Spleen (tissue), 13 donors: ENCODE measurements at places on chromosomes 5 and 9. TPM values are rescaled to one million over a fixed set of nuclear protein-coding genes. Genes with fewer than 3 reads are reported as not detected.

- H3K36me3 ChIP-seq: no peaks in the 10 kb centered on the region
- no peak overlapping the region for H3K4me3 ChIP-seq
- DNase-seq: no peak
- H3K27ac ChIP-seq: no peak overlapping the region
- H3K27me3 ChIP-seq: no peaks in the 10 kb centered on the region
Measured at GRCh38 chr5:153147891-153148623, 342.4 kb upstream of the GRIA1 start.

GRCh38 chr5:57441557-57441956, 41.1 kb downstream of the ACTBL2 start:
- no peaks in the 10 kb centered on the region for H3K36me3 ChIP-seq
- H3K27me3 ChIP-seq: no peaks in the 10 kb centered on the region
- H3K4me1 ChIP-seq: no peaks in the 10 kb centered on the region
- H3K4me3 ChIP-seq: no peak overlapping the region
- no peak for DNase-seq
- no peak overlapping the region for H3K27ac ChIP-seq

- H3K4me1 ChIP-seq: no peaks in the 10 kb centered on the region
- no peak overlapping the region for H3K4me3 ChIP-seq
- H3K27me3 ChIP-seq: no peaks in the 10 kb centered on the region
- DNase-seq: no peak
- H3K36me3 ChIP-seq: no peaks in the 10 kb centered on the region
Measured at GRCh38 chr9:78089111-78089510, 57.5 kb upstream of the GNAQ start.

- H3K4me3 ChIP-seq: no peak overlapping the region
- no peak for DNase-seq
- H3K27me3 ChIP-seq: no peaks in the 10 kb centered on the region
- H3K36me3 ChIP-seq: no peaks in the 10 kb centered on the region
Measured at GRCh38 chr5:167128581-167128980, 1162.9 kb upstream of the WWC1 start.

DNA sequence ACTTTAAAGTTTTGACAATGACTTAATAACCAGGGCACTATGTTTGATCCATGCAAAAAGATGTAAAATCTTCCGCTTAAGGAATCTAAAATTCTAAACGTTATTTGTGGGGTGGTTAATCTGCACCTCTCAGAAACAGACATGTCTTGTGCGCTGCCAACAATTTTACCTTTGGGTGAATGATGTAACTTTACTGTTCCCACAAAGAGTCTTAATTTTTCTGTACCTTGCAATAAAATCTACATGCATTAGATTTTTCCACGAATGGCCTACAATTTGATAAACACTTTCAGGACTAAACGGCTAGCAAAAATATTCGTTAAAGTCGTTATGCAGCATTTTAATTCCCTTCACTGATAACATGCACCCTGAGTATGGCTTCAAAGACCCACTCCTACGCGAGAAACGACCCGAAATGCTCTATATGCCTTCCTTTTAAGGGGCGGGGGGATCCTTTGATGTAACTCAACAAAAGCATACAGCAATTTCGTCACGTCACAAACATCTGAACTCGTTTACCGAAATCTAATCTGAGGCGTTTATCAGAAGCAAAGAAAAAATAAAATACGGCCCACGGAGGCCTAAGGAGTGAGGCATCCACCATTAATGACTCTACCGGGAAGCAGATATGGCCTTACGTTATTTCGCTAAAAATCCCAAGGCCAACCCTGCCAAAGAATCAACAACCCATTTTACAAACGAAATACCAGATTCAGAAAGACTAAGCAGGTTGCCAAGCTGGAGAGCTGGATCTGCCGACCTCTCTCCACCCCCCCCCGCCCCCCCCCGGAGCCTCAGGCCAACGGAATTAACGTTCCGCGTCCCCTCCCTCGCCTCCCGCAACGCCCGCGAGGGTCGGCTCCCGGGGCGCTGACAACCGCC, 621 bp downstream of the AK6 start:
- H3K27ac ChIP-seq: peak overlapping the region; percentile 100
- peak overlapping the region; percentile 96 for H3K4me3 ChIP-seq
- H3K36me3 ChIP-seq: peaks cover 28% of the 10 kb centered on the region
- H3K27me3 ChIP-seq: no peaks in the 10 kb centered on the region

DNA sequence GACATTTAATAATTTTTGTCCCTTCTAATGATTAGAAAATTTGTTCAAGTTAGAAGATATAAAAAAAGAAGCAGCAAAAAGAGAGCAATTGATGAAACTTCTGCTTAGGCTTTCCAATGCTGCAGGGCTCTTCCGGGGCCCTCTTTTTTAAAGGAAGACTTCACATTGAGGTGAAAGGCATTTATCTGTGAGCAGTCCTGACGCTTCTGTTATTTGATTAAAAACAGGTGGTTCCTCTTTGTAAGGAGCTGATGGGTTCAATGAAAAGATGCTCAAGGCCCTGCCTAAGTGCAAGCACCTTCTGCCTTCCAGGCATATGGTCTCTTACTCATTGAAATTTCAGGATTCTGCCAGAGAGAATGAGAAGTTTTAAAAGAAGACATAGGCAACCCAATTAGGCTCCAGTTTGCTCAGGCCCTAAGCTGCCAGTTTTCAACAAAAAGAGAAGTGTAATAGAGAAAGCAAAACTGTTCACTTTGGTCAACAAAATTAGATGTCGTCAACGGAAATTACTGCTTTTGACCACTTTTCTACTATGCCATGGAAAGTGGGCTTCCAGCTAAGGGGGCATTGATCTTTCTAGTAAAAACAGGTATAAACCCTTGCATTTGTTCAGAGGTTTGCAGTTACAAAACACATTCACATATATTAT, 100.2 kb downstream of the INSYN2B start:
- no peak overlapping the region for H3K4me3 ChIP-seq
- peaks cover 5% of the 10 kb centered on the region for H3K36me3 ChIP-seq
- H3K4me1 ChIP-seq: no peaks in the 10 kb centered on the region
- H3K27me3 ChIP-seq: no peaks in the 10 kb centered on the region
- DNase-seq: no peak

GRCh38 chr5:15914638-15915037, 265.0 kb downstream of the MARCHF11 start:
- DNase-seq: no peak
- no peak overlapping the region for H3K27ac ChIP-seq
- H3K27me3 ChIP-seq: no peaks in the 10 kb centered on the region
- no peak overlapping the region for H3K4me3 ChIP-seq
- H3K4me1 ChIP-seq: no peaks in the 10 kb centered on the region
- no peaks in the 10 kb centered on the region for H3K36me3 ChIP-seq

GRCh38 chr5:155260798-155261197, 247.2 kb downstream of the KIF4B start:
- H3K4me1 ChIP-seq: no peaks in the 10 kb centered on the region
- H3K36me3 ChIP-seq: no peaks in the 10 kb centered on the region
- H3K4me3 ChIP-seq: no peak overlapping the region
- no peak overlapping the region for H3K27ac ChIP-seq
- H3K27me3 ChIP-seq: peaks cover 5% of the 10 kb centered on the region
- no peak for DNase-seq

DNA sequence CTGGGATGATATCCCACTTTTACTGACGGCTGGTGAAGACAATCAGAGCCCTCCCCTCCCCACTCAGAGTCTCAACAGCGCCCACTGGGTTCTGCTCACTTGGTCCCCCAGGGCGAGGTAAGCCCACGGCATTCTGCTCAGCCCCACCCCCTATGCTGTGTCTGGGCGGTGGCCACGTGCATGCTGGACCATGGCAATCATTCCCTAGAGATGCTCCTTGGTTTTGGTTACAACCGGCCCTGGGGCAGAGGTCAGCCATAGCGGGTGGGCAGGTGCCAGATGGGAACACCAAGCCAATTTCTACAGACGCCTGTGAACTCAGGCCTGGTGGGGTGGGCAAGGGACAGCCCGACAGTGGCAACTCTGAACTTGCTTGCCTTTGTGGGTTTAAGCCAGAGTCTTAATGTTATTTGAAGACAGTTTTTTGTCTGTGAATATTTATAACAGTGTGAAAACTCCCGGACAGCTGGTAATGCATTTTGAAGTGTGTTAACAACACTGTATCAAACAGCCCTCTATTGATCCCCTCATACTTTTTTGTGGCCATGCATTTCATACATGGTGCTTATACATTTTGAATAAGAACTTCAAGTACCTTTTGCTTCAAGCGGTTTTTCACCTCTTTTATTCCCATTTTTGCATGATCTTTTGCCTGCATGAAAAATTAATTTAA, 94.2 kb downstream of the CRB2 start:
- no peaks in the 10 kb centered on the region for H3K4me1 ChIP-seq
- peak; percentile 38 for DNase-seq

- no peak overlapping the region for H3K4me3 ChIP-seq
- H3K27ac ChIP-seq: no peak overlapping the region
- no peaks in the 10 kb centered on the region for H3K4me1 ChIP-seq
- H3K27me3 ChIP-seq: no peaks in the 10 kb centered on the region
- H3K36me3 ChIP-seq: no peaks in the 10 kb centered on the region
Measured at GRCh38 chr9:33426843-33427293, 20.5 kb downstream of the AQP3 start.

DNA sequence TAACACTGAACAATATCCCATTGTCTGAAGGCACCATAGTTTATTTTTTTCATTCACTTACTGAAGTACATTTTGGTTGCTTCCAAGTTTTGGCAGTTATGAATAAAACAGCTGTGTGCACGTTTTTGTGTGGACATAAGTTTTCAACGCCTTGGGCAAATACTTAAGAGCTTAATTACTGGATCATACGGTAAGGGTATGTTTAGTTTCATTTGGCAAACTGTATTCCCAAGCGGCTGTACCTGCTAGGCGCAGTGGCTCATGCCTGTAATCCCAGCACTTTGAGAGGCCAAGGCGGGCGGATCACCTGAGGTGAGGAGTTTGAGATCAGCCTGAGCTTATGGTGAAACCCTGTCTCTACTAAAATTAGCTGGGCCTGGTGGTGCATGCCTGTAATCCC, 63.7 kb upstream of the FAM120A start:
- H3K27ac ChIP-seq: no peak overlapping the region
- DNase-seq: no peak
- no peaks in the 10 kb centered on the region for H3K36me3 ChIP-seq
- no peak overlapping the region for H3K4me3 ChIP-seq
- H3K27me3 ChIP-seq: no peaks in the 10 kb centered on the region

GRCh38 chr9:9478741-9479140, 1134.1 kb downstream of the PTPRD start:
- H3K4me1 ChIP-seq: no peaks in the 10 kb centered on the region
- DNase-seq: no peak
- H3K36me3 ChIP-seq: no peaks in the 10 kb centered on the region
- no peaks in the 10 kb centered on the region for H3K27me3 ChIP-seq

DNA sequence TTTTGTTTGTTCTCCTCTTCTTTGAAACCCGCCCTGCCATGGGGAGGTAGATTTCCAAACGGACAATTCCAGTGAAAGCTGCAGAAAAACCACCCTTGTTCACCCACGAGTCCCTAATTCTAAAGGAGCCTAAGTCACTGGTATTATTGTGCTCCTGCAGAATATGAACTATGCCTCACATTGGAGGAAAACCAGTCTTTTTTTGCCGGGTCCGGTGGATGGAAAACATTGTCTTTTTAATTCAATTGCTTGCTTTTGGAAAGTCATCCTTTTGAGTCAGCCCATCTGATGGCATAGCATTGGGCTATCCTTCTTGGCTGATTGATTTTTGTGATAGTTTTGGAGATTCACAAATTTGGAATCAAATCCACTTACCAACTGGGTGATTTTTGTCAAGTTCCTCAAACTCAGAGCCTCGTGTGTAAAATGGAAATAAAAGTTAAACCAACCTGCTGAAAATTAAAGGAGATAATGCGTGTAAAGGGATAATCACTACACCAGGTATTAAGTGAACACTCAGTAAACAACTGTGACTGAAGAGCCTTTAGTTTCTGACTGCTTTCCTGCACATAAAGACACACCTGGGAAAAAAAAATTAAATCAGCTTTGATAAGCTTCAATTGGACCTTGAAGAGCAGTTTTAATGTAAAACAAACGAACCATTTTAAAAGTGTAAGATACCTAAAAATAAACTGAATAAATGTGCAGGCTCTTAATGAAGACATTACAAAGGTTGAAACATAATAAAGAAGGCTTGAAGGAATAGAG, 780 bp upstream of the CCNJL start:
- H3K27me3 ChIP-seq: peaks cover 39% of the 10 kb centered on the region
- H3K4me3 ChIP-seq: peak overlapping the region; percentile 71
- H3K36me3 ChIP-seq: no peaks in the 10 kb centered on the region
- H3K27ac ChIP-seq: peak overlapping the region; percentile 85
- DNase-seq: no peak

- H3K27ac ChIP-seq: no peak overlapping the region
- H3K4me3 ChIP-seq: no peak overlapping the region
- H3K27me3 ChIP-seq: no peaks in the 10 kb centered on the region
- no peaks in the 10 kb centered on the region for H3K4me1 ChIP-seq
- DNase-seq: no peak
Measured at GRCh38 chr5:123756318-123756665, 244.3 kb downstream of the CSNK1G3 start.

The NTMT1 gene
- polyA plus RNA-seq: 24.8 TPM

The ENC1 gene
- polyA plus RNA-seq: 7.4 TPM

The IL9 gene
- polyA plus RNA-seq: not detected
